ENCODE measurements at places on chromosomes 4 and X.

DNA sequence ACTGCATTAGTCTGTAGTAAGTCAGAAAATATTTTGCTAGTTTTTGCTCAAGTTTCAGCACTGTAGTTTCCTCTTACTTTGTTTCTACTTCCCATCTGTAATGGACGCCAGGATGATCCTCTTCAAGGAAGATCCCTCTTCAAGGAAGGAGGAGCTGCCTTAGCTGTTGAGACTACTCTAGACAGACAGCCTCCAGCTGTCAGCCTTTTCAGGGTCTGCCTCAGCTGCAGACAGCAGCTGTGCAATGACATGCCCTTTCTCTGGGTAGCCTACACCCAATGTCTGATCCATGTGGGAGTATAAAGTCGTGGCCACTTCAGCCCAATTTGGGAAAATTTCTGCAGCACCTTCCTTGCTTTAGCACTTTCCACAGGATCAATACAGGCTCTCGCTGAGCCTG, 281.0 kb upstream of the MAOA start:
- no peaks in the 10 kb centered on the region for H3K4me1 ChIP-seq
- no peak for DNase-seq
- H3K27ac ChIP-seq: no peak overlapping the region
- no peaks in the 10 kb centered on the region for H3K27me3 ChIP-seq
- H3K36me3 ChIP-seq: no peaks in the 10 kb centered on the region

- no peaks in the 10 kb centered on the region for H3K36me3 ChIP-seq
- no peaks in the 10 kb centered on the region for H3K4me1 ChIP-seq
- no peak overlapping the region for H3K4me3 ChIP-seq
- no peak overlapping the region for H3K27ac ChIP-seq
These were observed 55.7 kb downstream of the MSX1 start for GRCh38 chr4:4914965-4915845.

GRCh38 chrX:87583679-87584078, 66.1 kb downstream of the KLHL4 start:
- H3K27me3 ChIP-seq: no peaks in the 10 kb centered on the region
- no peaks in the 10 kb centered on the region for H3K36me3 ChIP-seq
- no peak overlapping the region for H3K27ac ChIP-seq
- no peak overlapping the region for H3K4me3 ChIP-seq

GRCh38 chr4:25861951-25862410, 807 bp downstream of the SEL1L3 start:
- H3K4me1 ChIP-seq: peaks cover 17% of the 10 kb centered on the region
- peak overlapping the region; percentile 88 for H3K27ac ChIP-seq
- no peaks in the 10 kb centered on the region for H3K27me3 ChIP-seq
- H3K4me3 ChIP-seq: peak overlapping the region; percentile 71
- H3K36me3 ChIP-seq: no peaks in the 10 kb centered on the region
